Bone marrow (tissue), 2 donors: ENCODE measurements at places on chromosomes 6 and 20.
A peak's percentile ranks its signal among the peaks of the same experiment; 100 is the strongest.

DNA sequence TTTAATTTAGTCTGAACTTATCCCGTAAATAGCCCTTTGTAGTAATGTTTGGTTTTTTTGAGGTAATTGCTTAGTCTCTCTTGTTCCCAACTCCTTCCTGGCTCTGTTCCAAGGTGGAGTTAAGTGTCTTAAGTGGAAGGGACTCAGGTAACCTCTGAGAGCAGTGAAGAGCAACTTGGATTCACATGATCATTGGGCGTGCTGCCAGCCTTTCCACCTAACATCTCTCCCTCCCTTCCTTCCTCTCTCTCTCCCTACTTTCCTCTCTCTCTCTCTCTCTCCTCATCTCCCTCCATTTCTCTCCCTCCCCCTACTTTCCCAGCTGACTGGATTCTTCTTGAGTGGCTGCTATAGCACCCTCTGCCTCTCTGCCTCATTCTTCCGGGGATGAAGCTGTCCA, 232.9 kb upstream of the SASH1 start:
- DNase-seq, result no peak

DNA sequence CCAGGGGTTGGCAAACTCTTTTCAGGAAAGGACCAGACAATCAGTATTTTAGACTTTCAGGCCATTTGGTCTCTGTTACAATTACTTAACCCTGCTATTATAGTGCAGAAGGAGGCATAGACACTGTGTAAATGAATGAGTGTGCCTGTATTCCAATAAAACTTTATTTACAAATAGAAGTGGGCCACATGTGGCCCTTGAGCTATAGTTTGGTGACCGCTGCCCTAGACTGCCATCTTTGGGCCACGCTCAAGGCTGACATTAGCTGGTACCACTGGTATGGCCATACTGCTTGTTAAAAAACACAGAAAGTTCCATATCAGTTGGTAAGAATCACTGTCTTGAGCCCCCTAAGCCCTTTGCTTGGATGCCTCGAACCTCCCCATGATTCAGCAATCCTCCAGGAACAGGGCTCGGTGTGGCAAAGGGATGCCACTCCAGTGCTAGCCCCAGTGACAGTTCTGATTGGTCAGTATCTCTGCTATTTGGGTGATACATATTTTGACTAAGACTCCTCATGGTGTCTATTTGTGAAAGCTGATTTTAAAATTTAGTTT, 23.3 kb upstream of the SNRNP48 start:
- no peak for DNase-seq

DNA sequence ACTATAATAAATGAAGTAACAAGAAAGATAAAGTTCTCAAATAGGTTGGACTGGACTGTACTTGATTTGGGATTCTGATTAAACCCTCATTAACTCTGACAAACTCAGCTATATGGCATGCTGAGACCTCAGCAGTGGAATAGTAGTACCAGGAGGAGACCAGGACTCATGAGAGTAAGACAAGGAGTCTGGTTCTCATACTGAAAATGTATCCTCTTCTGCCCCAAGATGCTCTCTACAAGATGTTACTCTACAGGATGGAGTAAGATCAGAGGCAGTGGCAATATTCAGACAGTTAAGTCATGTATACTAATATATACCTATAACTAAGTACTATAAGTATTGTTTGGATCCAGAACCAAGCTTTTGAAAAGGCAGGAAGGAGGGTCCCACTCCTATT, 31.9 kb upstream of the SYNCRIP start:
- DNase-seq, result no peak

GRCh38 chr20:48760403-48760983, 67.3 kb downstream of the PREX1 start:
- peak; percentile 86 for DNase-seq

DNA sequence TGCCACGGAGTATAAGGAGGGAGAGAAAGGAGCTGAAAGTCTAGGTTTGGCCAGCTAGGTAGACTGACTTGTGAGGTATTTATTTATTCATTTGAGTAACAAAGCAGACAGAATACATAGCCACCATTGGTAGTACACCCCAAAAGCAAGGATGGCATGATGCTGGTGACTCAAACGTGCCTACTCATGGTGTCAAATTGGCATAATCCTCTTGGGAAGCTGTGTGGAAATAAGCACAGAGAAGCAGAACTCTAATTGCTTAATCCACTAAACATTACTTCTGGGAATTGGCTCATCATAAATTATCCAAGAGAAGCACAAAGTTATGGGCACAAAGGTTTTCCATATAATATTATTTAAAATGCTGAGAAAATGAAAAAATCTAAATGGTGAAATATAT, 2.5 kb downstream of the DEFB132 start:
- DNase-seq, result no peak

GRCh38 chr6:159727717-159728445, 575 bp downstream of the WTAP start:
- DNase-seq, result no peak

DNA sequence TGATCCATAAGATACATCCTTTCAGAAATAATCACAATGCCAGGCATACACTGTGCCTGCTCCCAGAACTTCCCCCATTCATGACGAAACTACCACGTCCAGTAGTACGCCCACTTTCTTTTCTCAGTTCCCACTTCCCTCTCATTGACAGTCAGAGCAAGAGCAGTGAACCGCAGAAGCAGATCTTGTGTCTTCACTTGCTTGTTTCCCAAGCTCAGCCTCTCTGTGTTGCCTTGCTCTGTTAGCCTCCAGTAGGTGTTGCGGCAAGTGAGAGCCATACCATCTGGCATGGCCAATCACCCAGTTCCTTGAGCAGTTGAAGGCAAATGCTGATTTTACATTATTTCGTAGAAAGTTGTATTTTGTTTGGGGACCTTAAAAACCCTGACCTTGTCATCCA, 11.7 kb downstream of the UST start:
- DNase-seq, result peak; percentile 83

DNA sequence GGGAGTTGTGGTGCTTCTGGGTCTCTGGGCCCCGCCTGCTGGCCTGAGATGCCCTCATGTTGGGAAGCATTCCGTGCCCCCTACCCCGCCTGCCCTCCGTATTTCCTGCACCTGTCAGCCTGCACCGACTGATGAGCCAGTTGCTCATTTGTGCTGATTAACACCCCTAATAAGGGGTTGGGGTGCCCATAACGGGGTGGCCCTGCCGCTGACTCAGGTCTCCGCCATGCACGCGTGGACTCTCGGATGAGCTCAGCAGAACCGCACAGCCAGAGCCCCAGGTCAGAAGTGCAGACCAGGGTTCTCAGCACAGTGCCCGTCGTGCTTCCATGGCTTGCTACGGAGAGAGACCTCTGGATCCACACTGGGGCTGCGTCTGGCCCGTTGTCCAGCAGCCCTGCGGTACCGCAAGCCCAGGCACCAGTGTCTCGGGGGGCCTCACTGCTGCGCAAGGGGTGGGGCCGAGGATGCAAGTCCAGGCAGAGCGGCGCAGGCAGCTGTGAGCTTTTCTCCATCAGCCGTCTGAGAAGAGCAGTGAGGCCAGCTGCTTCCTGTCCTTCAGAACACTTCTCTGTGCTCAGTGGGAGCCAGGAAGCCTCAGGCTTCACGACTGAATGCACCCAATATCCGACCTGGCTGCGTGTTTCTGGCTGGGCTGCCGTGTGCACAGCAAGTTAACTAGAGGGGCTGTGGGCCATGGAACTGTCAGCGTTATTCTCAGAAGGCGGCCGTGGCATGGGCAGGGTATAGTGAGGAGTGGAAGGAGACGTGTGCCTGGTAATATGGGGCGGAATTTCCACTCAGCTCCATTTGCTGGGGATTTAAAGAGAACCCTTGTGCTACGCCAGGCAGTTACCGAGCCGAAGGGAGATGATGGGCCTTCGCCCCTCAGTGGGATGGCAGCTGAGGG, 18.6 kb downstream of the MTG2 start:
- no peak for DNase-seq

GRCh38 chr6:108710551-108710950, 137.7 kb upstream of the ARMC2 start:
- no peak for DNase-seq

DNA sequence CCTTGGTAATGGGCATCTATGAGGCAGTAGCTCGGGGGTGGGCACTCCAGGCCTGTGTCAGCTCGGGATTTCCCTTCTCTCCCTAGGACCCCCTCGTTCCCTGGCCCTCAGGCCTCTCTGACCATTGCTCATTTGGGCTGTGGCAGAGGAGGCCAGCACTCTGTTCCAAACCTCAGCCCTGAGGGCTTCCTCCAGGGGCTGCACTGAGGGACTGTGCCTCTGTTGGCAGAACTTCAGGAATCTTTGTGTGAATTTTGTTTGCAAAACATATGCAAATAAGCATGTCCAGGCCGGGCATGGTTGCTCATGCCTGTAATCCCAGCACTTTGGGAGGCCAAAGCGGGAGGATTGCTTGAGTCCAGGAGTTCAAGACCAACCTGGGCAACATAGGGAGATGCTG, 11.0 kb downstream of the PACSIN1 start:
- no peak for DNase-seq

DNA sequence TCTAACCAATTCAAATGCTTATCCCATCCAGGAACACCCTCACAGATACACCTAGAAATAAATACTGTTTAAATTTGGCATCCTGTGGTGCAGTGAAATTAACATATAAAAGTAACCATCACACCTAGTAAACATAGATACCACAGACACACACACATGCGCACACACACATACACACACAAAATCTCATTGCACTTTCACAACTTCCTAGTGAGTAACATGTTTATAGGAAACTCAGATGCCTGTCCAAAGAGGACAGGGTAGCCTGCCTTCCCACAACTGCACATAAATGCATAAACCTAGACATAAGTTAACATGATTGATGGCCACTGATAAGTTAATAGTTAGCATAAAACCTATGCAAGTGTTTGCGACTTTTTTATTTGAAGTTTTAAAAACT, 56.8 kb downstream of the LRRC1 start:
- no peak for DNase-seq

DNA sequence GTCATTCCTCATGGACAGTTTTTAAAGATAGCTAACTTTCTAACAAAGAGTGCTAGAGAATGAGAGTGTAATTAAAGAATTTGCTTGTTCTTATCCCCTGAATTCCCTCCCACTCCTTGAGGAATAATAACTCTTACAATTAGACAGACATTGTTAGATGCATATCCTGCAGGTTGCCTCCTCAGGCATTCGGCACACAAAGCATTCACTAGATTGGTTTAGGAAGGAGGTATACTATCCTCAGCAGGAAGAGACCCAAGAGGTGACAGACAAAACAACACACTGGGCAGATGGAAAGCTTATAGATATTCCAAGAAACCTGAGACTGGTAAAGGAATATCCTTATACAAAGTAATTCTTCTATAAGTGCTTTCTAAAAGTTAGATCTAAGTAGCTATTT, 109.1 kb upstream of the FAM184A start:
- DNase-seq, result no peak

GRCh38 chr6:5450073-5450472, 188.8 kb downstream of the FARS2 start:
- no peak for DNase-seq

DNA sequence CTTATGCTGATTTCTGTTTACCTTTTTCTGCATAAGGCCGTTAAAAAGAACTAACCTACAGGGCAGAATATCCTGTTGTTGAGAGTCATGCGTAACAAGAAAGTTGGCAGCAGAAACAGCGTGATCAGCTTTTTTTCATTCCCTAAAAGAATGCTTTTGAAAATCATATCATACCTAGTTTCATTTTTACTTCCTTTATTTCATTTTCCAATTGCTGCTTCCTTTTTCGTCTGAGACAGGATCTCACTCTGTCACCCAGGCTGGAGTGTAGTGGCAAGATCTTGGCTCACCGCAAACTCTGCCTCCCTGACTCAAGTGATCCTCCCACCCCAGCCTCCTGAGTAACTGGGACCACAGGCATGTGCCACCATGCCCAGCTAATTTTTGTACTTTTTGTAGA, 4.1 kb downstream of the CALHM6 start:
- DNase-seq, result peak; percentile 90

DNA sequence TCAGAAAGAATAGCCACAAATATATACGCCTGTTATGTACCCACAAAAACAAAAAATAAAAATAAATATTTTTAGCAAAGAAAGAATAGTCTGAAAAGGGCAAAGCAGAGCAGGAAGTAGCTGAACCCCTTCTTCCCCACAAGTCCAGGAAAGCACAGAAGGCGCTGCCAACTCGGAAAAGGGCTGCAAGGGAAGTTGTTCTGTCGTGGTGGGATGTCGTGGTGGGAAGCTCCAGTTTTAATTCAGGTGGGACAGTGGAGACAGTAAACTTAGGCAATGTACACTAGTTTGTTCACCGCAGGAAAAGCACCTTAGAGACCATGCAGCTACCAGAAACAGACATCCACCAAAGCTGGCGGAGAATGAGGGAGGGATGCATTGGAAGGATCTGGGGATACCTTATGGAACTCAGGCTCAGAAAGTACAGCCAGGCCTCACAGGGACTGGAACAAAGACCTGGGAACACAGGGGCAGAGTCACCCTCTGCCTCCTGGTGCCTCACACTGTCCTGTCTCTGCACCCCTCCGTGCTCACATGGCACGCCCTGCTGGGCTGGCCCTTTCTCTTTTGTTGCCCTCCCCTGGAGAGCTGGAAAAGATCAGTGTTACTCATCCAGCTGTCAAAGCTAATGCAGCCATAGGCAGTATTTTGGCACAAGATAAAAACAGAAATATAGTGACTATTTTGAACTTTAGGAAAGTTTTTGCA, 3.3 kb upstream of the APMAP start:
- DNase-seq, result no peak

DNA sequence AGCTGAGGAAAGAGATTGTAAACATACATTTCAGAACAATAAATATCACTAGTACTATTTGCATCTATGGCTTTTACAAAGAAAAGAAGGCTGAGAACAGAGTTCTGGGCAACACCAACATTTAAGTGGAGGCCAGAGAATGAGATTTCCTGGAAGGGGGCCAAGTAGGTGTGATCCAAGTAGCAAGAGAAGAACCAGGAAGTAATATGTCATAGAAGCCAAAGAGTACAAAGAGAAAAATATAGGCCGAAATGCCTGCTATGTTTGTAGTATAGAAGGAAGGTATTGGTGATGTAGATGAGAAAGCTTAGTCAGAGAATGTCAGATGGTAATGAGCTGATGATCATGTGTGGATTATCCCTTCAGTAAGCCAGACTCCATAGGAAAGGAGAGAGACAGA, 94.5 kb downstream of the PERP start:
- no peak for DNase-seq

DNA sequence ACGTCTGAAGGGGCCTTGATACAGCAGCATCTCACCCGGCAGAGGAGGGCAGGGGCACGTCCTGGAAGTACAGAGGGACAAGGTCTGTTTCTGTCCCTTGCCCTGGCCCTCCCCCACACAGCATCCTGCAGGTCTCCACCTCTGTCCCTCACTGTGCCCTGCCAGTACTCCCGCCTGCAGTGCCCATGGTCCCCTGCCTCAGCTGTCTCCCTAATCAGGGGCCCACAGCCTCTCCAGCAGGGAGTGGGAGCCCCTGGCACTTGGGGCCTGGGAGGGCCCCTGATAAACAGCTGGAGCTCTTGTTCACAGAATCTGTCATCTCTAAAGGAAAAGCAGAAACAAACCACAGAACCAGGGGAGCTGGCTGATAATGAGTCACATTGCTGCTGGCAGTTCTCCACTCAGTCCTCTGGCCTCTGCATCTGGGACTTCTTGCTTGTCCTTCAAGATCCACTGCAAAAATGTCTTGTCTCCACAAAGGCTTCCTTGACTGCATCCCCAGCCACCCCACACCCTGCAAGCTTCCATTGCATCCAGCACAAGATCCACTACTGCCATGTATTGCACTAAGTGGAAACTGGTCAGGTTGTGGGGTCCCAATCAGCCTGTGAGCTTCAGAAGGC, 33.2 kb upstream of the TAF8 start:
- DNase-seq, result no peak

- no peak for DNase-seq
Measured at GRCh38 chr20:14617123-14617522, 279.7 kb upstream of the FLRT3 start.
